SW480 (cell line): ENCODE measurements at places on chromosomes 1 and 21.

GRCh38 chr21:28220680-28221079 is 772.0 kb downstream of the LTN1 start:
- DNase-seq = no peak

DNA sequence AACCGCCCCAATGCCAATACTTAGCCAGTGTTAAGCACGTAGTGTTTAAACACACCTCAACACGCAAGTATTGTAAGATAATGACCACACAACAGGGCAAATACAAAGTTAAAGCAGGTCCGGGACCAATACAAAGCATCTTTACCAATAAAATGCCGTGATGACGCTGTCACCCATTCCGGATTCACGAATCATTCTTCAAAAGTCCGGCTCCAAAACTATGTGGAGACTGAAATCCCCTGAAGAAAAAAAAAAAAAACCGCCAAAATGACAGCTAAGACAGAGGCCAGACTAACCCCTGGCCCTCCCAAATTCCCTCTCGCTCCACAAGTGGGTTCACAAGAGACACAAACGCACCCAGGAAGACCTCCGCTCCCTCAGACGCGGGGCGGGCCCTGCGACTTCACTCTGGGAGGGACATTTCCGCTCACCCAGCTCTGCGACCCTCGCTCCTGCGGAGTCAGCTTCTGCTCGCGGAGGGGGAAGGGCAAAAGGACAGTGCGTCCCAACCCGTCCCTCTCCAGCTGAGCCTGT is 625 bp upstream of the DARS2 start:
- no peak for DNase-seq

DNA sequence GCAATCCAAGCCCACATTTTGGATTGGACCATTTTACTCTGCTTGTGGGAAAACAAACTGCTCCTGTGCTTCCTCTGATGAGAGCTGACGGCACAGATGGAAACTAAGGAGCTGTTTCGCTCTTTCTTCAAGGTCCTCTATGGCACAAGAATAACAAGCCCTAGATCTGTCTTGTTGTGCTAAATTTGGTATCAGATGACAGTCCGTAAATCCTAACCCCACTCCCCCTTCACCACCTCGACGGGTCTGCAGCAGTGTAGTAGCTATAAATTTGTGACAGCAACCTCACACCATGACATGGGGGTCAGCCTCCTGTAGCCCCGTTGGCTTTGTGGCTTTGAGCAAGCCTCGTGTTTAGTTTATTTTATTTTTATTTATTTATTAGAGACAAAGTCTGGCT is 85.9 kb downstream of the ADSS2 start:
- DNase-seq = no peak

DNA sequence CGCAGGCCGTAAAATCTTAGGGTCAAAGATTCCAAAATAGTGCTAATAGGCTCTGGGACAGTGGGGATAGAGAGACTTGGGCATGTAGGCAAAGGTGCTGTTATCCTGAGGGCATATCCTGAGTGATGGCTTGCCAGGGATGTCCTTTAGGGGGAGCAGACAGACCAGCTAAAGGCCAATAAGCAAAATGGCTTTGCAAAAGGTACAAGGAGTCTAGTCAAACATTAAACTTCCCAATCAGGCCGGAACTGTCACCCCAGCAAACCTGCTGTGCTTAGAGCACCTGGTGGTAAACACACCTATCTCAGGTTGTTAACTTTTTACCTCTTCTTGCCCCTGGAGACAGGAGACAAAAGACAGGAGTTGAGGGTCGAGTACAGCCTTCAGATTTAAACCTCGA is 49.1 kb downstream of the TRABD2B start:
- DNase-seq = peak; percentile 70

- DNase-seq = peak; percentile 20
Observed at GRCh38 chr1:89451011-89451410, 73.6 kb upstream of the LRRC8B start.

DNA sequence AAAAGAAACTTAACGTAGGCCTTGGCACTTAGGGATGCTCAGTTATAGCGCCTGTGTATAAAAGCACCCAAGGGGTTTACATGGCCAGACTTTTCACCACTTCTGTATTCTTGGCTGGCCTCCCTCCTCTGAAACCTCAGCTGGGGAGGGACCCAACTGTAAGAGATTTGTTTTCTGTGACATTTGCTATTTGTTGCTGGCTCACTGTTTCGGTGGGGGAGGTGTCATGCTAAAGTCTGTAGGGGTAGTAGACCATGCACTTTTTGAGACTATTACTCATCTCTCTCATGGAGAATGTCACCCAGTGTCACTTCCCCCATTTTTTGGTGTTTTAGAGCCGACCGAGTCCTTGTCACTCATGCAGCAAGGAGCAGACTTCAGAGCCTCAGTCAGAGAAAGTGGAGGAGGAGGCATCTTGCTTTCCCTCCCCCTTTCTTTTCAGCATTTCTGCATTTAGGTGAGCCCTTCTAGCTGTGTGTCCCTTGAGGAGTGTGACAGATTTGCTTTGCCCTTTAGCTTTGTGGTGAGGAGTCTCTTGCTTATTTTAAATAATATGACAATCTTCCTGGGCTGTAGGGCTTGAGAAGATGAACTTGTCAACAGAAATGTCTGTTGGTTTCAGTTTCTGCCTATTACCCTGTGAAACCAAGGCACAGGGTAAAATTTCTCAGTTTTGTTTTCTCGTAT is 160.1 kb downstream of the FASLG start:
- no peak for DNase-seq

GRCh38 chr1:156119503-156120209 is 5.1 kb downstream of the LMNA start:
- no peak for DNase-seq

DNA sequence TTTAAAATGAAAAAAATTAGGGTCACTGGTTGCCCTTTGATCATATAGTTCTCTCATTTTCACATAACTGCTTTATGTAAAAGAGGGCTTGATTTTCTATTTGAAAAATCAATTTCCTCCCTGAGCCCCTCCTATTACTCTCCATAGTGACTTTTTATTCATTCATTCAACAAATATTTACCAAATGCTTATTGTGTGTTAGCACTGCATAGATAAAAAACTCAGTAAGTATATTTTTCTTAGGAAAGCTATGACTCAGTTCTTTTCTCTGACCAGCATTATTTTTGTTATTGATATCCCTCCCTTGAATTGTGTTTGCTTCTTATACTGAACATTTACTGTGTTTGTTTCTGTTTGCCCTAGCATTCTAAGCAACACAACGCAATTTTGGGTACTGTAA is 59.8 kb downstream of the NTNG1 start:
- DNase-seq = no peak

DNA sequence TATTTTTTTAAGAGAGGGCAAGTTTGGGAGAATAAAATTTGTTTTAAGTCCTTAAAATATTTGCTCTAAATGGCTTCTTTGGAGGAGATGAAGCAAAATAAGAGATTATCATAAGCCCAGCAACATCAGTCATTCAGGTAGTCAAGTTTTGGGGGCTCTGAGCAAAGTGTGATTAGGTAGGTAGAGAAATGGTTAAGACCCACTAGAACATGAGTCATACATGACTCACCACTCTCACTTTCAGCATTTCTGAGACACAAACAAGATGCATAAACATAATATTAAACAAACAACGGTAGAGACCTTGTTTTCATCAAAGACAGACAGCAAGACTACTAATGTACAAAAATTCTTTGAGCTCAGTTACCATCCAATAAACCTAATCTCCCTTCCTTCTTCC is 272.2 kb downstream of the LMO4 start:
- DNase-seq = peak; percentile 18

DNA sequence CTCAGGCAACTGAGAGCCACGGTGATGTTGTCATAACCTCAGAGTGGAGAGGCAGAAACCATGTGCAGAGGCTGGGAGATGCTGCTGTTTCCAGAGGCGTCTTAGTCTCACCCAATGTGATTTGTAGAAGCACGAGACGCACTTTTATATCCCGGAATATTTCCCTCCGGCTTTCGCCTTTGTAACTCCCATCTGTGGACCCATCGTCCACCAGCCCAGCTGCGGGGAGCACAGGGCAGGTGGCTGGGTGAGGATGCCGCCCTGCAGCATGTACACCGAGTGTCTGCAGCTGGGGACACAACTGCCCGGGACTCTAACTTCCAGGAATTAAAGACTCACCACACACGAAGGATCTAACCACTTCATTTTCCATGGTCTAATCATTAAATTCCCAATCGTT is 43.5 kb downstream of the UBASH3A start:
- no peak for DNase-seq

GRCh38 chr1:219379691-219380090 is 206.0 kb downstream of the LYPLAL1 start:
- DNase-seq = no peak

DNA sequence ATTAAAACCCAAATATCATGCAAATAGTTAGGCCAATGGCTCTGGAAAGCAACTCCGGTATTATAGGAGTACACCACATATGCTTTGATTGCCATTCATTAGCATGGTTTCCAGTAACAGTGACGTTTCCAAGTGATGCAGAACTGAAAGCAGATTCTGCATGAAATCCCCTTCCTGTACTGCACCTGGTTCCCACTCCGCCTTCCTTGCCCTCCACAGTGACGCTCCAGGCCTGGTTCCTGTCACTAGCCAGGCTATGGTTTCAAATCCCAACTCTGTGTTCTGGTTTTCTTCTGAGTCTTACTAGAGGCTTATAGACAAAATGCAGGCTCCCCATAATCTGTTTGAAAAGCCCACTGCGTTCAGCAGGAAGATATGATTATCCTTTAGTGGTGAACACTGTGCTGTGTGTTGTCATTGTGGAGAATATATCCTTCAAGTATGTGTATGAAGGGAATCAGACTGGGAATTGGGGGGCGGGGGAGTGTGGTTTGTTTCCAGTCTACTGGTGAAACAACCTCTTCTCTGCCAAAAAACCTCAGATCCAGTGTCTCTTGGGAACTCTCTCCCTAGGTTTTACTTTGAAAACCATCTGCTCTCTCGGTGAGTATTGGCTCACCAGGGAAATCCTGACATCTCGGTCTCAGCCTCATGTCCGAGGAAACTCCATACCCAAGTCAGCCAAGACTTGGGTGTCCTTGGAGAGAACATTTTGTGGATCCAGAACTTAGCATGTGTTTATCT is 78.7 kb downstream of the TYW3 start:
- DNase-seq = no peak

GRCh38 chr1:228180271-228180958 is 14.8 kb downstream of the IBA57 start:
- no peak for DNase-seq

GRCh38 chr1:27632387-27633297 is 2.3 kb downstream of the FGR start:
- DNase-seq = no peak

DNA sequence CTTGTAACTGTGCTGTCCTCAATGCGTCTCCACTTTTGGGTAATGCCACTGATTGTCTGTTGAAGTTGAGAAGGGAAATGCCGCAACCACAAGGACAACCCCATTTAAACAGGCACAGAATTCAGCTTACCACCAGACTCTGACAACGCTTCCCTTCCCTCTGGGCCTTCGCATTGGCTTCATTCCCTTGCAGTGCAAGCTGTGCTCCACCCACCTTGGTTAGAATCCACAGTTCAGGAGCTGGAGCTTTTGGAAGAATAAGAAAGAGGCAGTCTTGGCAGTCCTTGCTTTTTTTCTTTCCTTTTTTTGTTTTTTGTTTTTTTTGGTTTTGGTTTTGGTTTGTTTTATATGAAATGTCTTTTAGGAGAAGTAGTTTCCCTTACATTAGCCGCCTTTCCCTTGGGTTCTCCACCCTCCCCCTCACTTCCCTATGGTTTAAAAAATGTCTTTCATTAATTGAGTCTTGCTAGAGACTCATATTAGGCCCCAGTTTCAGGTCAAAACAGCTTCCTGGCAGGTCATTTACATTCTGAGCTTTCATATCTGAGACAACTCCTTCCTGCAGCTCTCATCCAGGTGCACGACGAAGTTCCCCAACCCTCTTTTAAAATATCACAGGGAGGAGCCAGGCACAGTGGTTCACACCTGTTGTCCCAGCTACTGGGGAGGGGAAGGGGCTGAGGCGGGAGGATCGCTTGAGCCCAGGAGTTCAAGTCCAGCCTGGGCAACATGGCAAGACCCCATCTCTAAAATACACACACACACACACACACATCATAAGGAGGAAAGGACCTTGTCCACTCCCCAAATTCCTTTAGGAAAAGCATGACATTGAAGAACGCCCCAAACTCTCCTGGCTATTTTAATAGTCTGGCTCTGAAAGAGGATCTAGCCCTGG is 20.7 kb upstream of the LAX1 start:
- DNase-seq = no peak

- no peak for DNase-seq
Observed at GRCh38 chr1:119637710-119638109, 10.4 kb downstream of the ZNF697 start.

DNA sequence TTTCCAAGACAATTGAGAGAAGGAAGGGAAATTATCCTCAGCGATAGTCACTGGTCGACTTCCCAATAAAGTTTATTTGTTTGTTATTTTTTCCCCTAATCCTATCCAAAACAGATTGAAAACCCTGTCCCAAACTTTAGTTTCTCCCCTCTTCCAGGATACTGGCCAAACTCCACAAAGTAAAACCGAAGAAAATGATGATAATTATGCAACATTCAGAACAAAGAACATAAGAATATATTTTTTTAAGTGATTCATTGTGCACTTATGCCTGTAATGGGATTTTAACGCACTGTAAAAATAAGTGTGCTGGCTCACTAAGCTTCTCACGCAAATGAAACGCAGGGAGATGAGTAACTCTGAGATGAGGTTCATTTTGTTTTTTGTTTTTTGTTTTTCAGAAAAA is 6.0 kb downstream of the GLIS1 start:
- DNase-seq = no peak

DNA sequence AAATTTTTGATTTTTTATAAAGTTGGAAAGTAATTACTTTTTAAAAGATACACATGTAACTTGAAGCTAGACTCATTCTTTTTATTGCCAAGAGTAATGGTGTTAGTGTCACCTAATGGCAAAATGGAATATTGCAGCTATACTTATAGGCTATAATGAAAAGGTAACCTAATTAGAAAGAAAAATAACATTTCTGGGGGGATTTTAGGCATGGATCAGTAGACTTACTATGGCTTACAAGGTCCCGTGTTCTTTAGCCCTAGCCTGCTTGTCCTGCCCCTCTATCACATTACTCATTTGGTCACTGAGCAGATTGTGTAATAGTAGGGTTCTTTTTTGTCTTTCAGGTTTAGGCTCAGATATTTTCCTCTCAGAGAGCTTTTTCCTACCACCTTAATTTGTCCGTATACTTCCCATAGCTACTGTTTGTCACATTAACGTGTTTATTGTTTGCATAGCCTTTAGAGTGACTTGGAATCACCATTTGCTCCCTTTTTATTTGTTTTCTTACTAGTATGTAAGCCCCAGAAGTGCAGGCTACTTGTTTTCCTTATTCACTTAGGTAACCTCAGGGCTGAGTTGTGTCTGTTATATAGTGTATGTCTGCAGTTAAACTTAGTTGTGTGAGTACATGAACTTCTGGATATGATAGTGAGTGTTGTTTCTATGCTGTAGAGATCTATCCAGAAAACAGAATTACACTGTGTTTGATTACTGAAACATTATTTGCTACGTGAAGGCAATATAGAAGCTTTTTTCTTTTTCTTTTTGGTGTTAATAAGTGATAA is 58.7 kb downstream of the RABGAP1L start:
- peak; percentile 47 for DNase-seq

DNA sequence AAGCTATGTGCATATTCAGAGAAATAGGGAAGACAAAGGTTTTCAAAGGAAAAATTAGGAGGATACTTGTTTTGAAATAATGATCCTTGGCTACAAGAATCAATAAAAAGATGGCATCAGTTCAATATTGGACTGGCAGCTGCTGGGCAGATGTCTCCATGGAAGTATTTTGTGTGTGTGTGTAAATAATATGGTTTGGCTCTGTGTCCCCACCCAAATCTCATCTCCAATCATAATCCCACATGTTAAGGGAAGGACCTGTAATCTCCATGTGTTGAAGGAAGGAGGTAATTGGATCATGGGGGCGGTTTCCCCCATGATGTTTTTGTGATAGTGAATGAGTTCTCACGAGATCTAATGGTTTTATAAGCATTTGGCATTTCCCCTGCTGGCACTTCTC is 40.4 kb upstream of the LRRC7 start:
- DNase-seq = no peak
